Stimulated activated CD8-positive, alpha-beta memory T cell treated with anti-CD3 and anti-CD28 coated beads, Interleukin-15, amount 100 ng/mL, for 48 hours (primary cell): ENCODE measurements at places on chromosomes 6 and 20.

- no peak for DNase-seq
Measured at GRCh38 chr6:55714831-55715230, 135.8 kb upstream of the HMGCLL1 start.

GRCh38 chr6:6515691-6516607 lies 72.6 kb upstream of the LY86 start:
- DNase-seq: peak; percentile 50

- DNase-seq: no peak
Measured at GRCh38 chr20:33130568-33131061, 37.3 kb upstream of the BPIFA2 start.

GRCh38 chr6:81998432-81998831 lies 246.0 kb upstream of the TENT5A start:
- DNase-seq: no peak

- no peak for DNase-seq
Measured at GRCh38 chr6:134117409-134117808, 65.0 kb upstream of the SLC2A12 start.

DNA sequence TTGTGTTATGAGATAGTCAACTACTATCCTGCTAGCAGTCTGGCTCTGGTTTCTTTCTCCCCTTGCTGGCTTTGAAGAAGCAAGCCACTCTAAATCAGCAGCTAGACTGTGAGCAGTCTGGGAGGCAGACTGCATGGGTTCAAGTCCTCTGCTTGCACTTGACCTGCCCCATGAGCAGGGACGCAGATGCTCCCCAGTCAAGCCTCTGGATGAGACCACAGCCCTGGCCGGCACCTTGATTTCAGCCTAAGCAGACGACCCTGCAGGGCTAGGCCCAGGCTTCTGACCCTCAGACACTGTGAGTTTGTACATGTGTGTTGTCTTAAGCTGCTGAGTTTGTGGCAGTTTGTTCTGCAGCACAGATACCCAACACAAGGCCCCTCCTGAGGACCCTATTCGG lies 105.8 kb downstream of the SULF2 start:
- DNase-seq: no peak

GRCh38 chr20:57432862-57433491 lies 41.8 kb downstream of the RBM38 start:
- DNase-seq: peak; percentile 67

- no peak for DNase-seq
Measured at GRCh38 chr6:37615564-37616340, 81.9 kb downstream of the MDGA1 start.

DNA sequence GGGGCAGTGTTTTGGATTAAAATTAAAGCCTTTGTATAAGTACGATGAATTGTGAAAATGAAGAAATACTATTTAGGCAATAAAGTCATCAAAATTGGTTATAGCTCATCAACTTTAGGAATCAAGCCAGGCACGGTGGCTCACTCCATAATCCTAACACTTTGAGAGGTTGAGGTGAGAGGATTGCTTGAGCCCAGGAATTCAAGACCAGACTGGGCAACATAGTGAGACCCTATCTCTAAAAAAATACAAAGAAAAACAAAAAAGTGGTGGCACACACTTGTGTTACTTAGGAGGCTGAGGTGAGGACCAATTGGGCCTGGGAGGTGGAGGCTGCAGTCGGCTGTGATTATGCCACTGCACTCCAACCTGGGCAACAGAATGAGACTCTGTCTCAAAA lies 8.5 kb upstream of the RHAG start:
- no peak for DNase-seq

GRCh38 chr20:49750611-49751396 lies 37.1 kb upstream of the B4GALT5 start:
- DNase-seq: no peak

- DNase-seq: no peak
Measured at GRCh38 chr6:139588734-139589593, 214.5 kb upstream of the CITED2 start.

DNA sequence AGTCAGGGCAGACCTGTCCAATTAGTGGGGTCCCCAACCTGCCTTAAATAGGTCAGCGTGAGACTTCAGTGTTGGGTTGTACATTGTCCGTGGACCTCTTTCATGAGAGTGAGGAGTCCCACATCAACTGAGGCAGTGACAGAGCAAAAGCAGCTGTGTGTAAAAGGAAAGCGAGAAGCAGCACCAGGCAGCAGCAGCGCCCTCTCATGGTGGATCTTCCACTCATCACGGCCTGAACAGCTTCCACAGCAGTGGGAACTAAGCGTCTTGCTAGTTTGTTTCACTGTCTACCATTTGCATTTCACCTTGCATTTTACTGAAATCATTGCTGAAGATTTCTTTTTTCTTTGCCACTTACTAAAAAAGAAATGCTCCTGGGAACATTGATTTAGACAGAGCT lies 333.8 kb downstream of the PKHD1 start:
- no peak for DNase-seq

GRCh38 chr6:117840541-117840983 lies 66.5 kb upstream of the SLC35F1 start:
- no peak for DNase-seq

- DNase-seq: peak; percentile 61
Measured at GRCh38 chr20:44069203-44070011, 117.6 kb downstream of the JPH2 start.

- DNase-seq: no peak
Measured at GRCh38 chr20:57460781-57461465, 64.0 kb downstream of the CTCFL start.

GRCh38 chr6:45027126-45027525 lies 301.0 kb upstream of the RUNX2 start:
- DNase-seq: no peak

DNA sequence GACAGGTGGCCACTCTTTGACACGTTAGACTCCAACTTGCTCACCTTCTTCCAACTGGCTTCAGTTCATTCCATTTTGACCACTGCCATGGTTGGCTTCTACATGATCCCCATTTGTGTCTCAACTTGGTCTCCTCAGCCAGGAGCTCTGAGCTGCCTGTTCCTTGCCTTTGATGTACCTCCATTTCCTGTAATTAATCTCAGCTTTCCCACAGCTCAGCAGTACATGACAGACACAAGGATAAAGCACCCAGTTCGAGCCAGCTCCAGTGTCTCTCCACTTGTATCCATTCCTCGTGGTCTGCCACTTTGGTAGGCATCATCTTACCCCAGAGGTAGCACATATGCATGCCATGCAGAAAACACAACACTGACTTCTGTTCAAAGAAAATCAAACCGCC lies 161.0 kb downstream of the TSHZ2 start:
- no peak for DNase-seq

DNA sequence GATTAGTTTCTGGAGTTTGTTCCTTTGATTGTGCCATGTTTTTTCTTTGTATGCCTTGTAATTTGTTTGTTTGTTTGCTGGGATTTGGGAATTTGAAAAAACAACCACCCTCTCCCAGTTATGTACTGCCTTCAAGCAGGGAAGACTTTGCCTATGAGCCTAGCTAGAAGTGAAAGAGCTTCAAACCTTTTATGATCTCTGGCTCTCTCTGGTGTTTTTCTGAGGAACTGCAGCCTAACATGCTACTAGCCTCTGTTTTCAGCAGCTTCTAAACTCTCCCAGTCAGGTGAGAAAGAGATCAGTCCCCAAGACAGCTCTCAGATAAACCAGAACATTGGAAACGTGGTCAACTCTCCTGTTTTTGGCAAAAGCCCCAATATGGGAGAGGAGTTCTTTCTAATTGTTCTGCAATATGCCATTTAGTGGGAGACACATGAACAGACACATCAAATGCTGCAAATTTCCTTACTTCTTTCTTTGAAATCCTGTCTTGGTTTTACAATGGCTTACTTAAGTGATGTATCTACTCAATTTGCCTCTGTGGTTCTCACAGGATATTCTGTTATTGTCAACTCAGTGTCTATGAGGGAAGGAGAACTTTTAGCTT lies 58.9 kb upstream of the SERINC1 start:
- no peak for DNase-seq

DNA sequence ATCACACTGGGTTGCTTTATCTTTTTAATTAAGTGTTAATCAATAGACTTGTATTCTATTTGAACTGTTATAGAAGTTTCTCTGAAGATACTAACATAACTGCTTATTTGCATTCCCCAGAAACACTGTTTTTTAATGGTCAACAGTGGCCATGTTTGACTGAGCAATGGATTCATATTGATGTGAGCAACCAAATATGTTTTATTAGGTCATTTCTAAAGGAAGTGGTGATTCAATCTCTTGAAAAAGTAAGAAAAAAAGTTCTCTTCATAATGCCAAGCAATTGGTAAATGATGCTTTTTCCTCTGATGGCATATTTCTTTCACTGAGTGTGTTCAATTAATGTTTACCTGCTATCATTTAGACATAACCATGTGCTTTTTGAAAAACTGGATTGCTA lies 593.0 kb upstream of the CITED2 start:
- no peak for DNase-seq

- DNase-seq: no peak
Measured at GRCh38 chr6:83589076-83589475, 76.7 kb downstream of the PRSS35 start.

- DNase-seq: no peak
Measured at GRCh38 chr6:42367353-42368011, 84.2 kb downstream of the TRERF1 start.

GRCh38 chr6:5751525-5752390 lies 255.0 kb downstream of the NRN1 start:
- no peak for DNase-seq

- DNase-seq: no peak
Measured at GRCh38 chr6:163814494-163815364, 400.2 kb downstream of the QKI start.

DNA sequence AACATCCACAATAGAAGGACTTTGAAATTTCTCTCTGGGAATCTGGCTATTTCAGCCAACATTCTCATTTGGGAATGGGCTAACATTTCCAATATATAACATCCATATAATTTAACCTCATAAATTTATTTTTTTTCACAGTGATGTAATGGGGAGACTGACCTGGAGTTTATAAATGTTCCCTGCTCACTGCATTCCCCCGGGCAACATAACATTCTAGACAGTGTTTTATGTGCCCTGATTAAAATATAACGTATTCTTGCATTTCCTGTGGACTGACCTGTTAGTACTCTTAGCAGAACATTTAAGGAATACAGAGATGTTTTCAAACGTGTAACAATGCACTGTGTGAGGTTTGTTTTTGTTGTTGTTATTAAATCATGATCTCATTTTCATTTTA lies 20.9 kb downstream of the TSHZ2 start:
- DNase-seq: no peak

GRCh38 chr20:21027569-21027968 lies 78.6 kb downstream of the LINC00237 start:
- DNase-seq: no peak

GRCh38 chr6:32212076-32212760 lies 11.6 kb downstream of the NOTCH4 start:
- no peak for DNase-seq

- DNase-seq: no peak
Measured at GRCh38 chr6:14063756-14064155, 53.8 kb upstream of the CD83 start.
